Activated naive CD8-positive, alpha-beta T cell treated with anti-CD3 and anti-CD28 coated beads, Interleukin-2, amount 50 U/mL, for 24 hours (primary cell): ENCODE measurements at places on chromosomes 1 and 21.

GRCh38 chr21:25589887-25590286 lies 17.4 kb downstream of the MRPL39 start:
- no peak for DNase-seq
- no peak overlapping the region for H3K4me3 ChIP-seq
- peaks cover 17% of the 10 kb centered on the region for H3K4me1 ChIP-seq
- H3K27ac ChIP-seq = no peak overlapping the region
- H3K36me3 ChIP-seq = peaks cover 79% of the 10 kb centered on the region

- peak overlapping the region; percentile 80 for H3K4me3 ChIP-seq
- H3K27me3 ChIP-seq = no peaks in the 10 kb centered on the region
- peaks cover 10% of the 10 kb centered on the region for H3K4me1 ChIP-seq
- no peaks in the 10 kb centered on the region for H3K36me3 ChIP-seq
- DNase-seq = peak; percentile 16
Observed at GRCh38 chr1:245953876-245954660, 553.0 kb downstream of the SMYD3 start.

DNA sequence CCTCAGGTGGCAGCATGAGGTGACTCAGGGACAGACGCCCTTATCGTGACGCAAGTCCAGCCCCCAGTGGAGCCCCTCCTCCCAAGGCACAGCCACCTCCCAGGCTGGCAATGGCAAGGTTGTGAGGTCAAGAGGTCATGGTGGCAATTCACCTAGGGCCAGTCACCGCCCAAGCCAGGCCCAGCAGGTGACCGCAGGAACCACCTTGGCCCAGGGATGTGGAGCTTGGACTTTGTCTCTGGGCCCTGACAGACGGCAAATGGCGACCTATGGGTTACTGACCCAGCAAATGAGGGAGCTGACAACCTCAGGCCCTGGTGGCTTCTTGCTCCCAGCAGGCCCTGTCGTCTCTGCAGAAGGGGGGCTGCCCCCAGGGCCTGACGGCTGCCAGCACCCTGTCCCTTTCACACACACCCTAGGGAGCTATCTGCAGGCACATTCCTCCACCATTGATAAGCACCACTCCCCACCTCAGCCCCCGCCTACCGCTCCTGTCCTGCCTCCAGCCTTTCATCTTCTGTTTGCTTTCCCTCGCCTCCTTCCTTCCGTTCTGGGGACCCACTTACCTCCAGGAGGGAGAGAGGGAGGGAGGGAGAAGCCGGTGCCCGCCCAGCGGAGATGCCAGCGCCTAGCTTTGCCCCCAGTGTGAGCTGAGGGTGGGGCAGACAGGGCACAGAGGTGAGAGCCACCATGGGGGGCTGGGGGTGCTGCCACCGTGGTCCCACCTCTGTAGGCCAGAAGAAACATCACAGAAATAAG lies 12.1 kb downstream of the EPHA2 start:
- H3K27me3 ChIP-seq = peaks cover 6% of the 10 kb centered on the region
- no peak overlapping the region for H3K4me3 ChIP-seq

DNA sequence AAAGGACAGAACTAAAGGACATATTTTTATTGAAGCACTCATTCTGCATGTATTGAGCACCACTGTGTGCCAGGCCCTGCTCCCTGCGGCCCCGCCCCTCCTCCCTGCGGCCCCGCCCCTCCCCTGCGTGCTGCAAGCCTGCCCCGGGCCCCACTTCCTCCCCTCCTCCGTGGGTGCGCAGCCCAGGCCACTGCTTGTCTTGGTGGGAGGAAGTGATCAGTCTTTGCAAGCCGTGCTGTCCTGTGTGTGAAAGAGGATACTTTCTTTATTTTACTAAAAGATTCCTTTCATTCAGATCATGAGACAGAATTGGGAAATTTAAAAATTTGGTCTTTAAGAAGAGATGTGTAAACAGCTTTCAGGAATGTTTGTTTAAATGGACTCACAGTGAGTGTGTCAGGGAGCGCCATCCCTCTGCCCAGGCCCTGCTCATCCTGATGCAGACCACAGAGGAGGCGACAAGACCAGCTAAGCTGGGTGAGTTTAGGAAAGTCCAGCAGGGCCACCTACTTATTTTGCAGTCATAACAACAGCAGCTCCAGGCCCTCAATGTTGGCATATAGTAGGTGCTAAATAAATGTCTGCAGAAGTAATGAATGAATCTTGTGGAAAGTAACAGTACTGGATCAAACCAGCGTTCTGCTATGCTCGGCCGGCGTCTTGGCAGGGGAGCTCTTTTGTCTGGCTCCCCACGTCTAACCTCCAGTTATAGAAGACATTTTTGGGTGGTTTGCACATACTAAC lies 88.3 kb upstream of the SELENON start:
- no peaks in the 10 kb centered on the region for H3K36me3 ChIP-seq
- H3K4me3 ChIP-seq = peak overlapping the region; percentile 32
- H3K27ac ChIP-seq = peak overlapping the region; percentile 69

- peaks cover 4% of the 10 kb centered on the region for H3K4me1 ChIP-seq
- DNase-seq = no peak
- no peak overlapping the region for H3K4me3 ChIP-seq
- no peak overlapping the region for H3K27ac ChIP-seq
- H3K27me3 ChIP-seq = peaks cover 31% of the 10 kb centered on the region
Observed at GRCh38 chr1:32904797-32905196, 3.6 kb upstream of the TMEM54 start.

DNA sequence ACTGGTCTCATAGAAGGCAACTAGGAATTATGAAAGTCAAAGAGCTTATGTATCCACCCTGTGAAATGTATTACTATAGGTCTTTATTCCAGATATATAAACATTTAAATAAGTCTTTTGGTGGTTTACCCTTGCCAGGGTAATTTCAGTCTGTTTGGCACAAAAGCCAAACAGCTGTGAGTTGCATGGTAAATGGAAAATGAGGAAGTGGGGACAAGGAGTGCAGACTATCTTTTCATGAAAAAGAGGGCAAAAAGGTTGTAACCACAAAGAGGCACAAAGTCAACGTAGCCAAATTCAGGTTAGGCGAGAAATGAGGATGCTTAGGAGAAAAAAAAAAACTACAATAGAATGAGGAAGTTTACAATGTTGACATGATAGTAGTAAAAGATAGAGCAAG lies 492.3 kb upstream of the PRMT6 start:
- H3K4me1 ChIP-seq = no peaks in the 10 kb centered on the region
- no peak for DNase-seq
- H3K27ac ChIP-seq = no peak overlapping the region
- no peak overlapping the region for H3K4me3 ChIP-seq
- H3K27me3 ChIP-seq = no peaks in the 10 kb centered on the region
- H3K36me3 ChIP-seq = no peaks in the 10 kb centered on the region

GRCh38 chr1:41377397-41377796 lies 16.2 kb downstream of the FOXO6 start:
- DNase-seq = no peak
- H3K27me3 ChIP-seq = peaks cover 46% of the 10 kb centered on the region
- no peak overlapping the region for H3K27ac ChIP-seq
- H3K4me1 ChIP-seq = peaks cover 2% of the 10 kb centered on the region
- no peaks in the 10 kb centered on the region for H3K36me3 ChIP-seq
- H3K4me3 ChIP-seq = no peak overlapping the region

GRCh38 chr1:94772230-94772641 lies 47.9 kb upstream of the SLC44A3 start:
- no peak overlapping the region for H3K4me3 ChIP-seq
- no peaks in the 10 kb centered on the region for H3K27me3 ChIP-seq
- H3K27ac ChIP-seq = no peak overlapping the region
- no peaks in the 10 kb centered on the region for H3K36me3 ChIP-seq

- H3K27me3 ChIP-seq = peaks cover 49% of the 10 kb centered on the region
- DNase-seq = no peak
- H3K4me3 ChIP-seq = no peak overlapping the region
- H3K4me1 ChIP-seq = peaks cover 28% of the 10 kb centered on the region
Observed at GRCh38 chr1:87204921-87205320, 123.8 kb upstream of the LMO4 start.

DNA sequence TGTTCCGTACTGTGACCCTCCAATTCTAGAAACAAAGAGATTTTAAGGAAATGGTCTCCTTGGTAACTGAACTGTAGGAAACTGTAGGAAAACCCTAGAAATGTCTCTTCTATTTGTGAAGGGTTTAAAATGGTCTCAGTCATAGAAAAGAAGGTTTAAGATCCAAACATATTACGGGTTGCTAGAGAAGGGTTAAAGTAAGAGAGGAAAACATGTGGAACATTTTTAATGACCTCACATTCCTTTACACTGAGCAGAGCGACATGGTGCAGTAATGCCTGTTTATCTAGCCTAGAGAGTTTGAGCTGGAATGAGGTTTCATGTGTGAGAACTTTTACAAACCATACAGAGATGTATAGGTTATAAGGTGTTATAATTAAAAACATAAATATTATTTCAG lies 36.9 kb upstream of the C1orf105 start:
- H3K27ac ChIP-seq = no peak overlapping the region
- H3K4me1 ChIP-seq = peaks cover 34% of the 10 kb centered on the region
- DNase-seq = no peak
- H3K36me3 ChIP-seq = no peaks in the 10 kb centered on the region

- no peak overlapping the region for H3K4me3 ChIP-seq
- no peaks in the 10 kb centered on the region for H3K36me3 ChIP-seq
- peaks cover 10% of the 10 kb centered on the region for H3K4me1 ChIP-seq
- H3K27ac ChIP-seq = no peak overlapping the region
- peaks cover 37% of the 10 kb centered on the region for H3K27me3 ChIP-seq
Observed at GRCh38 chr1:6447016-6447817, 18.8 kb downstream of the TNFRSF25 start.

GRCh38 chr1:183931646-183932271 lies 105.8 kb downstream of the COLGALT2 start:
- no peaks in the 10 kb centered on the region for H3K27me3 ChIP-seq
- no peak overlapping the region for H3K27ac ChIP-seq
- peaks cover 6% of the 10 kb centered on the region for H3K4me1 ChIP-seq
- no peak overlapping the region for H3K4me3 ChIP-seq
- H3K36me3 ChIP-seq = no peaks in the 10 kb centered on the region
- DNase-seq = no peak

GRCh38 chr1:172180501-172181285 lies 239.8 kb upstream of the C1orf105 start:
- H3K4me3 ChIP-seq = peak overlapping the region; percentile 74
- DNase-seq = peak; percentile 42
- H3K36me3 ChIP-seq = no peaks in the 10 kb centered on the region
- H3K27me3 ChIP-seq = no peaks in the 10 kb centered on the region

GRCh38 chr1:245126530-245126929 lies 28.3 kb upstream of the KIF26B start:
- peaks cover 8% of the 10 kb centered on the region for H3K27me3 ChIP-seq
- no peak overlapping the region for H3K27ac ChIP-seq
- DNase-seq = no peak
- H3K4me1 ChIP-seq = no peaks in the 10 kb centered on the region
- no peaks in the 10 kb centered on the region for H3K36me3 ChIP-seq

DNA sequence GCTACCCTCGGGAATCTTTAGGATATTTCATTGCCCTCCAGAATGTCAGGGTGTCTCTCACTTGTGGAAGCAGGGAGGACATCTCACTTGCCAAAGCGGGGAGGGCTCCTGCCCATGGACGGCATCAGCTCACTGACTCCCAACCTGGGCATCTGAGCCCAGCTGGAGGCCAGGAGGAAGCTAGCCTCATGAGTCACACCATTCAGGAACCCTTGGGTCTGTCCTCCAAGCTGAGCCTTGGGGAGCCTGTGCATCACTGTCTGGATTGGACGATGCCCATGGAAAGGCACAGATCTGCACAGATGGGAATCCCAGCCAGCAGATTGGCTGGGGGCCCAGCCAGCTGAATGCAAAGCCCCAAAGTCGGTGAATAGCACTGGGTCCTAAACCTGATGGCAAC lies 25.2 kb downstream of the WNT3A start:
- no peaks in the 10 kb centered on the region for H3K4me1 ChIP-seq
- H3K27ac ChIP-seq = no peak overlapping the region
- no peak overlapping the region for H3K4me3 ChIP-seq
- H3K27me3 ChIP-seq = peaks cover 34% of the 10 kb centered on the region
- no peaks in the 10 kb centered on the region for H3K36me3 ChIP-seq

GRCh38 chr1:204299814-204300365 lies 59.8 kb downstream of the PLEKHA6 start:
- no peaks in the 10 kb centered on the region for H3K36me3 ChIP-seq
- no peak overlapping the region for H3K4me3 ChIP-seq
- H3K27me3 ChIP-seq = peaks cover 6% of the 10 kb centered on the region
- no peak overlapping the region for H3K27ac ChIP-seq

- H3K36me3 ChIP-seq = peaks cover 4% of the 10 kb centered on the region
- H3K4me1 ChIP-seq = peaks cover 74% of the 10 kb centered on the region
Observed at GRCh38 chr1:150563340-150564038, 14.3 kb downstream of the ADAMTSL4 start.

DNA sequence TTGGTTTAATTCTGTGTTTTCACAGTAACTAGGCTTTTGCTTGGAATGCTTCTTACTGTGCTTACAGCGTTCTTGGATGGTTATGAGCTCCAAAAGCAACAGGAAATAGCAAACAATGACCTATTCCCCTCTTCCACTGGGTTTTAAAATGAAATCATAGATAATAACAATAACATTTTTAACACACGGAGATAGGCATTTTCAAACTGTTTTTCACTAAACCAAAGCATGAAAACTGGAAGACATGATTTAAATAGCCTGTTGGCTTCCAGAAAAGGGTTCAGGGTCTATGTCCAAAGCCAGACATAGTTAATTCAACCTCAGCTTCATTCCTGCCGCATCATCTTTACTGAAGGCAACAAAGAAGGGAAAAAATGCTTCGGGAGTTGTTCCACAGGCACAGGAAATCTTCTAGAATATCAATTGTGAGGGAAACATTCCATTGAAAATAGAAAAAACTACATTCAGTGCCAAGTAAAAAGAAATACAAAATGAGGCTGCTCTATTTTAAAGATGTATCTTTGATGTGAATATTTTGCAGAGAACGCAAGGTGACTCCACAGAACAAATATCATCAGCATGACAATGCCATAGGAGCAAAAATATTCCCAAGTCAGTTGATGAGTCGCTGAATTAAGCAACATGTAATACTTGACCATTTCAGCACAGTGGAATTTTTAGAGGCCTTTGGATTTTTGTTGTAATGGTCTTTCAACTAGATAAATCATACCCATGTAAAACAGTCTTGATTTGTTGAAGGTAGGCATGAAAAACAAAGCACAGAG lies 80.7 kb downstream of the NID1 start:
- no peak overlapping the region for H3K27ac ChIP-seq
- peaks cover 2% of the 10 kb centered on the region for H3K27me3 ChIP-seq
- H3K4me1 ChIP-seq = no peaks in the 10 kb centered on the region

DNA sequence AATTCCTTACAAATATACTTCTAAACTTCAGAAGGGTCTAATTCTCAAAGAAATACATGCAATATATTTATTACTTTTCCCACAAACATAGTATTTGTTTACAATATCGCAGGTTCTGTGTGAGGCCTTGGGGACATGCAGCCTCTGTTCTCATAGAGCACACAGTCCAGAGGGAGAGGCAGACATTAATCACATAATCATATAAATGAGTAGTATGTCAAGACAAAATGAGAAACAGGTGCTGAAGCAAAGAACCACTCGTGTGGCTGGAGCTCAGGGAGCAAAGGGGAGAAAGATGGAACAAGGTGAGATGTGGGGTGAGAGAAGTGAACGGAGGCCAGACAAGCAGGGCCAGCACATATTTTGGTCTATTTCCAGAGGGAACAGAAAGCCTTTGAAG lies 26.4 kb upstream of the MAGI3 start:
- no peak overlapping the region for H3K4me3 ChIP-seq
- no peaks in the 10 kb centered on the region for H3K36me3 ChIP-seq
- no peak overlapping the region for H3K27ac ChIP-seq
- no peak for DNase-seq
- peaks cover 3% of the 10 kb centered on the region for H3K4me1 ChIP-seq
